Neural progenitor cell (in vitro differentiated cells): ENCODE measurements at places on chromosomes 3 and 15. TPM values are rescaled to one million over a fixed set of nuclear protein-coding genes. Genes with fewer than 3 reads are reported as not detected.

DNA sequence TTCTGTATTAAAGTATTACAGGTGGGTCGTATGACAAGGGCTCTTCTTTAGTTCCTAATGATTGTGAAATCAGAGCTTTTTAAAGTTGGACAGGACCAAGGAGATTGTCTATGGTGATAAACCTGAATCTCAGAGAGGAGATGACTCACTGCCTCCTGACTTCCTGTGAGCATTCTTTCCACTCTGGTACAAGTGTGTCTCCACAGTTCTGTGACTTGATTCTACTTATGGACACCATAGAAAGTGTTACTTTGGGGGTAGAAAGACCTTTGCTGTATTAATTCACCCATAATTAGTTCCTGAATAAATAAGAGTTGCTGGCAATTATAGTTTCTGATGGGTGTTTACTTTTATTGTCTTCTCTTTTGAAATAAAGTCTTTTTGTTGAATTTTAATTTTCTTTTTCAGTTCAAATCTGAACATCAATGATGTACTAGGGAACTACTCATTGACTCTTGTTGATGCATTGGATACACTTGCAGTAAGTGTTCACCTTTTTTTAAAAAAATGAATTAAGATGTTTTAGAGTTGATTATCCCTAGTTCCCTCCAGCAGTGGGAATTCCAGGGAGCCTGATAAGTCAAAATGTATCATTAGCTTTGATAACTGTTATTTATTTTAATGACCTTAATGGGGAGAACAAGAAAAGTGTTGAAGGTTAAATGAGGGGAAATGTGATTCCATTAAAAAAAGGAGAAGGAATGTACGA lies 7.4 kb downstream of the EDEM1 start:
- no peaks in the 10 kb centered on the region for H3K36me3 ChIP-seq
- no peaks in the 10 kb centered on the region for H3K4me1 ChIP-seq
- DNase-seq, result no peak
- H3K4me3 ChIP-seq, result no peak overlapping the region
- H3K27me3 ChIP-seq, result no peaks in the 10 kb centered on the region
- H3K27ac ChIP-seq, result no peak overlapping the region

- no peak overlapping the region for H3K4me3 ChIP-seq
- H3K27me3 ChIP-seq, result no peaks in the 10 kb centered on the region
- no peaks in the 10 kb centered on the region for H3K4me1 ChIP-seq
Observed at GRCh38 chr3:79809106-79809505, 41.3 kb upstream of the ROBO1 start.

DNA sequence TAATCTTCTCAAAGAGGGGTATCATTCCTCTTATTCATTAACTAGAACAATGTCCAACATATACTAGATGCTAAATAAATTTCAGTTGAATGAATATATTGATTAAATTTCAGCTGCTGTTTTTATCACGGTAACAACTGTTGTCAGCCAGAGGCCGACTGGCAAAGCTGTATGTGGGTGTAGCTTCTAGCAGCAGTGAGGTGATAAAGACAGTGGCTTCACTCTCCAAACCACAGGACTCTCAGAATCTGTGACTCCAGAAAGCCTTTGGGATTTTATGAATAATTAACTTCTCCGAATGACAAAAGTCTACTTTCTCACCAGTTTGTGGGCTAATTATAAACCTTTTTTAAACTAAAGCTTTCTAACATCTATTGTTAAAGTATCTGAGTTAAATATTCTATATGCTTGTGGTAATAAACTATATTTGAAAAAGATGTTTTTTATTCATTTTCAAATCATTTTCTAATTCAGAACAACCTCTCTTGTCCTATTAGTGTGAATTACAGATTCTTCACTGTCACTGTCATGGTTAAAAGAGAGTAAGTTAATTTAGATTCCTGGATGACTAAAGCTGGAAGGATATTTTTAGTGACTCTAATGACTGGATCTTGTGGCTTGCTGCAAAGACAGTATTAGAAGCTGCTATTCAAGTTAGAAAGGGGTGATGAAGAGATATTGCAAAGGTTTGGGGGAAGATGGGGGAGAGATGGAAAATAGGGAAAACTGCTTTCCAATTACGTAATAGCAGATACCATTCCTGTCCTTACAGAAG lies 796.4 kb upstream of the ARPP21 start:
- H3K27me3 ChIP-seq, result no peaks in the 10 kb centered on the region
- no peak overlapping the region for H3K27ac ChIP-seq
- no peaks in the 10 kb centered on the region for H3K36me3 ChIP-seq
- peak; percentile 4 for DNase-seq
- H3K4me1 ChIP-seq, result peaks cover 17% of the 10 kb centered on the region

GRCh38 chr3:177294221-177294620 lies 96.9 kb upstream of the TBL1XR1 start:
- no peaks in the 10 kb centered on the region for H3K36me3 ChIP-seq
- H3K27me3 ChIP-seq, result no peaks in the 10 kb centered on the region
- no peak overlapping the region for H3K27ac ChIP-seq
- no peak for DNase-seq
- no peaks in the 10 kb centered on the region for H3K4me1 ChIP-seq

The GRAMD2A gene
- 0.40 and 0.43 TPM in 2 replicates for total RNA-seq

DNA sequence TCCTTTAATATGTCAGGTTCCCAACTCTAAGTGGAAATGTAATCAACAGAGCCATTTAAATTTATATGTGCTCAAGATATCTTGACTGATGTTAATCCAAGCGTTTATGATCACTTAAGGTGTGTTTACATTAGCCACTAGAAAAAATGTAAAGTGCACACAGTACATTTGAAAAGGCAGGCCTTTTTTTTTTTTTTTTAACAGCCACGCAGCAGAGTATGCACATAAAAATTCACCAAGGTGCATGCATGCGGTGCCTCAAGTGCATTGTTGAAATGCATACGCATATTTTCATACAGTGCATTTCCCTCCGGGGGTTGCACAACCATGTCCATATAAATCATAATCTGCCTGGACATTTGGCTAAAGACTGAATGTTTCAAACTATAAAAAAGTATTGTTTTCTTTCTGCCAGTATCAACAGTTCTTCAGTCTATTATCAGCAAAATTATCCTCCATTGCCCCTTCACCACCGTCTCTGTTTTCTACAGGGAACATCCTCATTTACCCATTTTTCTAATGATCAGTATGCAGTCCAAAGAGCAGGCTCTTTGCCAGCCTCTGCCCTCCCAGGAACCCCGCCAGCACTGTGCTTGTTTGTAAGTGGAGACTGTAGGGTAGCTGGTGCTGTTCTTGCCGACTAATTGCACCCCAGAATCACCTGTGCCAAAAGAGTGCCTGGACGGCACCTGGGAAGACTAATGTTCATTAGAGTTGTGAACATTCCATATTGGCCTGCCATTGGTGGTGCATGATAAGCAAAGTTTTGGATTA lies 611.2 kb upstream of the CFAP20DC start:
- H3K36me3 ChIP-seq, result no peaks in the 10 kb centered on the region
- H3K4me3 ChIP-seq, result no peak overlapping the region
- peaks cover 4% of the 10 kb centered on the region for H3K4me1 ChIP-seq
- no peak overlapping the region for H3K27ac ChIP-seq
- DNase-seq, result no peak
- H3K27me3 ChIP-seq, result no peaks in the 10 kb centered on the region

DNA sequence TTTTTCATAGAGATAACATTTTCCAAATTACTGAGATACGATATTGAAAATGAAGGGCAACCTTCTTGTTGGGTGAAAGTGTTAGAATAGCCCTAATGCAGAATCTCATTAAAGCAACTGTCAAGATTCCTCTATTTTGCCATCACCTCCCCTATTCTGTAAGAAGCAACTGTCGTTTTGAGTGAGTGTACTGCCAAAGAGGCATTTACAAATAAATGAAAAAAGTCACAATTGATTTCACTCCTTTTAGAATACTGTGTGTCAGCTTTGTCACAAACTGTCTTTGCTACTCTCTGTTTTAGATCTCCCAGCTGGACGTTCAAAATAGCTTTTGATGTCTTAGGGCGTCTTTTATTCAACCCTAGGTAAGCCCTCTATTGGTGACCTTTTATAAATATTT lies 322.8 kb upstream of the NAALADL2 start:
- peak; percentile 11 for DNase-seq
- H3K27ac ChIP-seq, result peak overlapping the region; percentile 0
- no peak overlapping the region for H3K4me3 ChIP-seq
- no peaks in the 10 kb centered on the region for H3K36me3 ChIP-seq

- no peaks in the 10 kb centered on the region for H3K27me3 ChIP-seq
- H3K36me3 ChIP-seq, result no peaks in the 10 kb centered on the region
- no peak overlapping the region for H3K4me3 ChIP-seq
- peaks cover 13% of the 10 kb centered on the region for H3K4me1 ChIP-seq
- no peak overlapping the region for H3K27ac ChIP-seq
- no peak for DNase-seq
Observed at GRCh38 chr15:74390647-74391288, 23.3 kb upstream of the CYP11A1 start.

GRCh38 chr3:64170270-64170669 lies 55.0 kb downstream of the PRICKLE2 start:
- no peak overlapping the region for H3K4me3 ChIP-seq
- no peak for DNase-seq
- peak overlapping the region; percentile 24 for H3K27ac ChIP-seq
- H3K4me1 ChIP-seq, result peaks cover 16% of the 10 kb centered on the region
- H3K36me3 ChIP-seq, result no peaks in the 10 kb centered on the region

The RSL24D1 gene
- total RNA-seq, result 113 and 192 TPM in 2 replicates

The OR5K2 gene
- total RNA-seq, result not detected in 2 replicates

DNA sequence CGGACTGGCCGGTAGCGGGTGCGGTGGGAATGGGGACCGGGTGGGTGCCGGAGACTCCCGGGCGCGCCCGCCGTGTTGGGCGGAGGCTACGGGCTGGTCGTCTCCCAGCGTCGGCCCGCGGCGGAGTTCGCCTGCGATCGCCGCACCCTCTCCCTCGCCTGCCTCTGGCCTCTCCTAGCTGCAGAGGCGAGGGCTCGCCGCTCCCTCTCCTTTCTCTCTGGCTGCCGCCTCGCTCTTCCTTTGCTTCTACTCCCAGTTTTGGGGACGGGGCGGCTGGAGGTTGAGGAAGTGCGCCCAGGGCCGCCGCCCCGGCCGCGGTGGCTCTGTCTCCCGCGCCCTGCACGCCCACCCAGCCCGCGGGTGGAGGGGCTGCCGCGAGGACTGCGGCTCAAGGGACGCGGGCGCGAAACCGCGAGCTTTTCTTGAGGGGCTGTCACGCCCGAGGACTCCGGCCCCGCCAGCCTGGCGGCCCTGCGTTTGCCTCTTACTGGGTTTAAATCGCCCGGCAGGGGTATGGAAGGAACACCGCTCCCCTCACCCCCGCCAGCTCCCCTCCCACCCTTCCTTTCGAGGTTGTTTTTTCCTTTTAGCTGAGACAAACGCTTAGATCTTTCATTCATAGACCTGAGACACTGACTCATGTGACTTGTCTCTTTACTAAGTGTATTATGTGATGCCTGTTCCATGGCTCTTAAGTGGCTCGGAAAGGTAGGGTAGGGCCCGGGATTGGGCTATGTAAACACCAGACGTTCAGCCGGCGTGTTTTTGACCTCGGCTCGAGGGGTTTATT lies 654 bp downstream of the PIK3CA start:
- peaks cover 17% of the 10 kb centered on the region for H3K4me1 ChIP-seq
- H3K36me3 ChIP-seq, result no peaks in the 10 kb centered on the region
- H3K27ac ChIP-seq, result peak overlapping the region; percentile 86
- peak overlapping the region; percentile 98 for H3K4me3 ChIP-seq
- DNase-seq, result peak; percentile 76

- DNase-seq, result peak; percentile 40
- H3K27ac ChIP-seq, result no peak overlapping the region
- H3K27me3 ChIP-seq, result peaks cover 9% of the 10 kb centered on the region
- H3K4me3 ChIP-seq, result no peak overlapping the region
- H3K4me1 ChIP-seq, result peaks cover 6% of the 10 kb centered on the region
Observed at GRCh38 chr3:90080988-90081387, 973.6 kb downstream of the EPHA3 start.

The DNAH1 gene
- total RNA-seq, result 0.80 and 2.1 TPM in 2 replicates

- DNase-seq, result peak; percentile 65
- peak overlapping the region; percentile 98 for H3K27ac ChIP-seq
- no peaks in the 10 kb centered on the region for H3K36me3 ChIP-seq
- no peak overlapping the region for H3K4me3 ChIP-seq
Observed at GRCh38 chr3:113096188-113096892, 105.6 kb downstream of the GTPBP8 start.

The GTF2A2 gene
- 57.9 and 83.1 TPM in 2 replicates for total RNA-seq

GRCh38 chr3:26558257-26558656 lies 64.3 kb upstream of the LRRC3B start:
- no peaks in the 10 kb centered on the region for H3K4me1 ChIP-seq
- H3K27me3 ChIP-seq, result no peaks in the 10 kb centered on the region
- H3K36me3 ChIP-seq, result no peaks in the 10 kb centered on the region
- H3K4me3 ChIP-seq, result no peak overlapping the region
- DNase-seq, result no peak
- H3K27ac ChIP-seq, result no peak overlapping the region

The LSAMP gene
- 13.3 and 18.0 TPM in 2 replicates for total RNA-seq

The EFCC1 gene
- 1.1 and 1.5 TPM in 2 replicates for total RNA-seq

The MFAP1 gene
- 42.4 and 47.3 TPM in 2 replicates for total RNA-seq

DNA sequence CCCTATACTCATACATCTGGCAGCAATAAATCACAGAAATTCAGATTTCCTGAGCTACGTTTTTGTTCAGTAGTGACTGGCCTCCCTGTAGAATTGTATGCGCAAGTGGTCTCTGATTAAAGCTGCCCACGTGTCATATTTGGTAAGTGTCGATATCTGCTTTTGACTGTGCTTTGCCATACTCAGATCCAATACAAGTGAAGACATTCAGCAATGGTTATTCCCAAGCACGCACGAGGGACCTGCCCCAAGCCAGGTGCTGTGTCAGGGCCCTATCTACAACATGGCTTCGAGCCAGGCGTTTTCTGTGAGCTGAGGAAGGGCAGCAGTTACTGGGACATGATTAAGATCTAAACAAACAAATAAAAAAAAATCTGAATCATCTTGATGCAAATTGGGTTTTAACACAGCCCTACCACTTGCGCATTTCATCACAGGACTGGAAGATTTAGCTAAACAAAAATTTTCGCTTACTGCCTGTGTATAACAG lies 47.2 kb upstream of the ICE2 start:
- H3K27me3 ChIP-seq, result no peaks in the 10 kb centered on the region
- no peak overlapping the region for H3K27ac ChIP-seq
- no peaks in the 10 kb centered on the region for H3K36me3 ChIP-seq
- DNase-seq, result no peak
- H3K4me1 ChIP-seq, result no peaks in the 10 kb centered on the region

The KLHL40 gene
- not detected in 2 replicates for total RNA-seq

GRCh38 chr3:116776880-116777785 lies 67.6 kb downstream of the TUSC7 start:
- DNase-seq, result peak; percentile 71
- H3K36me3 ChIP-seq, result no peaks in the 10 kb centered on the region
- H3K27ac ChIP-seq, result peak overlapping the region; percentile 90
- peaks cover 21% of the 10 kb centered on the region for H3K4me1 ChIP-seq
- no peaks in the 10 kb centered on the region for H3K27me3 ChIP-seq

- H3K27ac ChIP-seq, result no peak overlapping the region
- no peaks in the 10 kb centered on the region for H3K36me3 ChIP-seq
- H3K4me3 ChIP-seq, result no peak overlapping the region
- no peaks in the 10 kb centered on the region for H3K4me1 ChIP-seq
- H3K27me3 ChIP-seq, result no peaks in the 10 kb centered on the region
- DNase-seq, result no peak
Observed at GRCh38 chr3:105042586-105042985, 324.1 kb upstream of the ALCAM start.

- H3K4me1 ChIP-seq, result peaks cover 8% of the 10 kb centered on the region
- peaks cover 5% of the 10 kb centered on the region for H3K27me3 ChIP-seq
- peak; percentile 58 for DNase-seq
Observed at GRCh38 chr15:88388686-88389085, 78.5 kb downstream of the MRPL46 start.
